T-helper 2 cell treated with Interferon-gamma antibody and Interleukin-4, amounts not matched to agents 5 μg/mL and 100 μg/mL, for 36 hours (primary cell): ENCODE measurements at places on chromosomes 16 and 17.

- no peak for DNase-seq
Measured at GRCh38 chr17:63436523-63437110, 9.5 kb downstream of the CYB561 start.

DNA sequence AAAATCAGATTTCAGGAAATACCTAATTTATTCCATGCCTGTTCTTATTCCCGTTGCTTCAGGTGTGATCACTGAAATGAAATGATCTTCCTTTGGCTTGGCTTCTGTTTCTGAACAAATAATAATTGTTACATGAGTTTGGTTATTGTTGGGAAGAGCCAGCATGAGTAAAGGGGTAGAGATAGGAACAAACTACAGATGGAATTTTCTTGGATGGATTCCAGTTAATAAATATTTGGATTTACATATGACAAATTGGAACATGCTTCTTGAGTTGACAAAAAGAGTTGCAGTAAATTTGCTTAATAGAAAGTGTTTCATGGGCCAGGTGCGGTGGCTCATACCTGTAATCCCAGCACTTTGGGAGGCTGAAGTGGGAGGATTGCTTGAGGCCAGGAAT is 28.2 kb downstream of the TAC4 start:
- no peak for DNase-seq

- peak; percentile 71 for DNase-seq
Measured at GRCh38 chr17:58330997-58331814, 2.6 kb upstream of the TSPOAP1 start.

DNA sequence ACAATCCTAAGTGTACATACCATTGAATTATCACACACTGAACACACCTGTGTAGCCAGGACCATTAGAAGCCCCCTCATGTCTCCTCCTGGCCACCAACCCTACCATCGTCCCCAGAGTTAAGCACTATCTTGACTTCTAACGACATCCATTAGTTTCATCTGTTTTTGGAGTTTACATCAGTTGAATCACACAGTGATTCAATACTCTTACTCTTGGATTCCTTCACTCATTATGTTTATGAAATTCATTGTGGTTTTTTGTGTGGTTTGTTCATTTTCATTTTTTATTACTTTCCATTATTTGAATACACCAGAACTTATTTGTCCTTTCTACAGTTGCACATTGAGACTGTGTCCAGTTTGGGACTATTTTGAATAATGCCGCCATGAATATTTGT is 13.6 kb downstream of the DRC7 start:
- DNase-seq = no peak

DNA sequence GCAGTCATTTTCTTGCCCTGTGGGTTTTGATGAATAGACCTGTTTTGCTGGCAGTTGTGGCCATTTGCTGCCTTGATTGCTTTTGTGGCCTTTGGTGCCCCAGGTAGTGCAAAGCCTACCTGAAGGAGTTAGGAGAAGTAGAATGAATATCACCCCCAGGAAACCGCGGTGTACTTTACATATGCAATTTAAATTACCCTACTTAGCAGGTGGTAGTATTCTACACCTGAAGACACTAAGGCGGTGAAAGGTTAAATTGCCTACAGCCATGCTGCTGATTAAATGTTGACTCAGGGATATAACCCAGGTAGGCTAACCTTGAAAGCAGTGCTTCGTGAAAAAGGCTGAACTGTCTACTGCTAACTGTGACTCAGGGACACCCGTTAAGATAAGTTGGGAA is 27.2 kb upstream of the WWOX start:
- DNase-seq = no peak

GRCh38 chr16:55426865-55427484 is 52.0 kb upstream of the MMP2 start:
- DNase-seq = no peak

DNA sequence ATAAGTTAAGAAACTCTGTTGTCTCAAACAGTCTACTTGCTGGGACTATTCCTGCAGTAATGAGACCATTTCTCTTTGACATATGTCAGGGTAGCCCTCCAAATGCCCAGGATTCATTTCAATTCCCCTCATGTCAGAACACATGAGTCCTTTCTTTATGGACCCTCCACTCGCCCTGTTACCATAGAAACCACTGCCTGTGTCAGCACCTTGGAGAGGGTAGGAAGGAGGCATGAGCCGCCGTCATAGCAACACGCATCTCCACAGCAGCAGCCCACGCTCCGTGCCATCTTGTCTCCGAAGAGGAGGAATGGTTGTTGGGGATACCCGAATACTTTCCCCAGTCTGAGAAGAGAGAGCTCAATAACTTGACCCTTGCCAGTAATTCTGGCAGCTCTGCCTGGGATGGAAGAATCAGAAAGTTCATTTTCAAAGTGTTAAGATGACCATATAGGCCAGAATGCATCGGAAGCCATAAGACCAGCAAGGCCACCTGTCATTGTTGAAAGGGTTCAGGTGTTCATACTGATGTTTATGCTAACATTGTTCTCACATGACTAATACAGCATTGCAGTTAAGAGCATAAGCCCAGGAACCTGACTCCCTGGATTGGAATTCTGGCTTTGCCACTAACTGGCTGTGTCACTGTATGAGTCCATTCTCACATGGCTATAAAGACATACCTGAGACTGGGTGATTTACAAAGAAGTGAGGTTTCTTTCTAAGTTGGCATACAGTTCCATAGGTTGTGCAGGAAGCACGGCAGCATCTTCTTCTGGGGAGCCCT is 141.3 kb downstream of the ABCC12 start:
- no peak for DNase-seq

DNA sequence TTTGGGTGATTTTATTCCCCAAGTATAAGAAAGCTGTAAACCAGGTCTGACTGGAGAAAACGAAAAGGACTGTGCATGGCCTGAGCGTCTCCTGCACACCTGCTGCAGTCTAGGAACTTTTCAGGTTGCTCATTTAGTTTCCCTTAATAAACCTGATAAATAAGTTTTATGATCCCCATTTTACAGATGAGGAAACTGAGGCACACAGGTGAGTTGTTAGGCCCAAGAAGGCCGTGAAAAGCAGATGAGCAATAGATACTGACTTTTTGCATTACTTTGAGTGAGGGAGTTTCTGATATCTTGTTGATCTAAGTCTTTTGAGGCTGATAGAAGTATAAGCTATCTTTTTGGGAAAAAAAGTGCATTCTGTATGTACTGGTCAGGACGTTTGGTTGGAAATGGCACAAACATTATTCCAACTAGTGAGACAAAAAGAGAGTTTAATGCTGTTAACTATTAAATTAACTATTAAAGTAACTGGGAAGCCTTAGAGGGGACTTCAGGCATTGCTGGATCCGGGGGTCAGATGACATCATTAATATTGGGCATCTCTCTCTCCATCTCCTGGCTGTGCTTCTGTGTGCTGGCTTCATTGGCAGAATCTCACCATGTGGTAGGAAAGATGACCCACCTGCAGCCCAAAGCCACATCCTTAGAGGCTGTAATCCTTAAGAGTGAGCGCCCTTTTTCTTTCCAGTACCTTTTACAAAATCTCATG is 163.4 kb downstream of the CMIP start:
- no peak for DNase-seq

GRCh38 chr17:63533433-63534077 is 10.4 kb downstream of the KCNH6 start:
- DNase-seq = no peak

GRCh38 chr16:8549843-8550412 is 40.4 kb downstream of the TMEM114 start:
- no peak for DNase-seq

- no peak for DNase-seq
Measured at GRCh38 chr16:568401-569258, 1.1 kb upstream of the PIGQ start.

DNA sequence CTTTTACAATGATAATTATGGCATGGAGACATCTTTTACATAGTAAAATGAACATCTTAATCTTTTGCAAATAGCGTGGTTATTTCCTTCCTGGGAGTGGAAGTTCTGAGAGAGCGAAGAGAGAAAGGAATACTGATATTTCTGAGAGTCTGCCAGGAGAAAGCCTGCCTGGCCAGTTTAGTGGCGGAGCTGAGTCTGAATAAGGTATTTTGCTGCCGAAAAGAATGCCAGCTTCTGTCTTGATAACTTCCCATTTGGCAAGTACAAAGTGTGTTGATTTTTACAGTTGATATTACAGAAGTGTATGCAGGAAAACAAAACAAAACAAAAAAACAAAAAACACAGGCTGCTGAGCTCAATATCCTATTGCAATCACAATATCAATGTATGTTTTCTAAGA is 55.9 kb downstream of the KCNJ2 start:
- no peak for DNase-seq

DNA sequence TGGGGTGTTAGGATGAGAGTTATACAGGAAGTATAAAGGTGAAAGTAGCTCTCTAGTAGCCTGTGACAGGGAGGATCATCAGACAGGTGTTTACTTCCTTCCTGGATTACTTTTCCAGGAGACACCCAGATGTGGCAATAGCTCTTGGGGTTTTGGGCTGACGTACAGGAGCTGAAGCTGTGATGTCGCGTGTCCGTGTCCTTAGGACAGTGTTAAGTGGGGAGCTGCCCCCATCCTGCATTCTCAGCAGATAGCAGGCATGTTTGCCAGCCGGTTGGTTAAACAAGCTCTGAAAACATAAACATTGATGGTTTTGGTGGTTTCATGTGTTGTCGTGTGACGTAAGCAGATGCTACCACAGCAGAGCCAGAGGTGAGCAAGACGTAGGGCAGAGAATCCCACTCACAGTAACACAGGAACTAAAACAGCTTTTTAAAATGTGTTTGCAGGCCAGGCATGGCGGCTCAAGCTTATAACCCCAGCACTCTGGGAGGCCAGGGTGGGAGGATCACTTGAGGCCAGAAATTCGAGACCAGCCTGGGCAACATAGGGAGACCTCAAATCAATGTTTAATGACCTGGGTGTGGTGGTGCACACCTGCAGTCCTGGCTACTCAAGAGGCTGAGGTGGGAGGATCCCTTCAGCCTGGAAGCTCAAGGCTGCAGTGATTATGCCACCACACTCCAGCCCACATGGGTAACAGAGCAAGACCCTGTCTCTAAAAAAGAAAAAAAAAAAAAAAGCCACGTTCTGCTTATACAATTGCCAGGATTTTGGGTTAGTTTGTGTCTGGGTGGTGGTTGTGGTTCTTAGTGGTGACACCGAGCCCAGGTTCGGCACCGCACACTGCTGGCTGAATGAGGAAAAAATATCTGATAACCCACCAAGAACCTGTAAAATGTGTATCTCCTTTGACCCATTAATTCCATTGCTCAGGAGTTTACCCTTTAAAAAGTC is 18.2 kb upstream of the IL17C start:
- peak; percentile 28 for DNase-seq

- no peak for DNase-seq
Measured at GRCh38 chr17:325270-326009, 27.2 kb downstream of the RPH3AL start.

DNA sequence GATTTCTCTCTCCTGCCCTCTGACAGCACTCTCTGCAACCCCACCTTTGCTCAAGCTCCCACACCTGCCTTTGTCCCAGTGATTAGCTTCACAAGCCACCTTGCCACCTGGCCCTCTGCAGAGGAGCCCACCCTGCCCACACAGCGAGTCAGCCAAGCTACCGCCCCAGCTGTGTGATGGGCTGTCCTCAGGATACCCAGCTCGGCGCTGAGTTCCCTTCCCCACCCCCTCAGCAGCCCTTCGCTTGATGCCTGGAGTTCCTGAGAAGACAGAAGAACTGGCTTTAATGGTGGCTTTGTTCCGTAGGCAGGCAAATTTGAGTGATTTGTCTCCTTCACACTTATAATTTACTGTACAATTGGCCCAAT is 266.4 kb downstream of the CBLN1 start:
- no peak for DNase-seq

GRCh38 chr16:8253718-8254117 is 336.6 kb downstream of the TMEM114 start:
- no peak for DNase-seq

GRCh38 chr17:76700617-76701470 is 9.9 kb downstream of the MXRA7 start:
- no peak for DNase-seq

DNA sequence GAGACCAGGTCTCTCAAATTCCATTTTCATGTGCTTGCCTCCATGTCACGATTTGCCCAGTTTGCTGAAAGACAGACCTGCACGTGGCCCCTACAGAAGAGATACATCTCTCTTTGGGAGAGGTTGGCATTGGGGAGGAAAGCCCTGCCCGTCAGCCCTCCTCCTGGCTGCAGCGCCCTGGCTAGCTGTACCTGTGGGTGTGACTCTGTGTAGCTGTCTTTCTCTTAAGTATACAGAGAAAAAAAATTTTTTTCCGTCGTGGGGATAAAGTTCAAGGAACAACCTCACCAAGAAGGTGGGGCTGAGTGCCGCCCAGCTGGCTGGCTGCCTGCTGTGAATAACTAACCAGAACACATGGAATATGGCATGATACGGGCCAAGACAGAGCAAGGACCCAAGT is 26.5 kb downstream of the TMEM98 start:
- no peak for DNase-seq

- DNase-seq = no peak
Measured at GRCh38 chr16:57916735-57917438, 54.0 kb downstream of the CNGB1 start.

DNA sequence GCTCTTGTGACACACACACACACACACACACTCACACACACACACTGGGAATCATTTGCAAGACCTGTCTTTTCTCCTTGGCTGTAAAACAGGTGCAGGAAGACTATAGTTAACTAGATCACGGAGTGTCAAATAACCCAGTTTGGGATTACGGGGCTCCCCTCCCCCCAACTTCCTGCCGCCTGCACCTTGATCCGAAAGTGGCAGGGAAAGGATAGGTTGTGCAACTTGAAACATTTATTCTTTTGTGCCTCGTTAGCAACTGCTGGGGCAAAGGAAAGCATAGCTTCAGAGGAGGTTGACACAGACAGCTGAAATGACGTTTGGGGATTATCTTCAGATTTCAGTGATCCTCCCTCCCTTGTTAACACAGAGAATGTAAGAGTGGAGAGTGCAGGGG is 149.5 kb downstream of the NTN1 start:
- DNase-seq = no peak

GRCh38 chr17:72004611-72005331 is 116.0 kb upstream of the SOX9 start:
- no peak for DNase-seq

- DNase-seq = no peak
Measured at GRCh38 chr16:53465606-53466280, 31.5 kb downstream of the RBL2 start.

- peak; percentile 66 for DNase-seq
Measured at GRCh38 chr16:70454222-70455034, at the start of gene FCSK. Gene FCSK (plus strand): TSS chr16:70454595. CDS start chr16:70463191, 8,596 bp downstream.

GRCh38 chr17:70609566-70609965 is 440.2 kb downstream of the KCNJ2 start:
- no peak for DNase-seq

- no peak for DNase-seq
Measured at GRCh38 chr16:1580956-1581355, 30.9 kb downstream of the IFT140 start.

GRCh38 chr16:24348545-24349290 is 92.6 kb downstream of the CACNG3 start:
- no peak for DNase-seq
